ENCODE measurements at places on chromosomes 5 and 9.

GRCh38 chr5:94775088-94775487, 156.6 kb downstream of the SLF1 start:
- DNase-seq = no peak

- DNase-seq = no peak
These were observed 205.6 kb downstream of the DENND1A start for GRCh38 chr9:123724211-123724796.

- no peak for DNase-seq
These were observed 62.2 kb upstream of the PPARGC1B start for GRCh38 chr5:149667829-149668330.

- no peak for DNase-seq
These were observed 21.8 kb downstream of the STOM start for GRCh38 chr9:121348221-121348620.

DNA sequence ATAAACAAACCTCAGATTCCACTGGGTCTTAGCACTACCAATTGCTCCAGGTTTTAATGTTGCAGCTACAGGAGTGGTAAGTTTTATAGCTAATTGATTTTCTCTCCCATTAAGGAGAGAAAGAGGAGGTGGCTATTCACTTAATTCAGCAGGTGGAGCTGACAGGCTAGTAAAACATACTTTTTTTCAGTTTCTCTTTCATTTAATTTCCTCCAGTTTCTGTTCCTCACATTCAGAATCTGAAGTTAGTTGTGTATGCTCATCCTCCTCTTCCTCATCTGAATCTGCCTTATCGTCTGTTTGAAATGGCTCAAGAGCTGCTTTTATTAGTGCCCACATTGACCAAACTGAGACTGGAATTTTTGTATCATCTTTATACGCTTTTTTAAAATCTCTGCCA, 98.0 kb downstream of the PLPPR1 start:
- no peak for DNase-seq

GRCh38 chr5:6867712-6868111, 154.5 kb downstream of the TENT4A start:
- no peak for DNase-seq
